Progenitor cell of endocrine pancreas (in vitro differentiated cells): ENCODE measurements at places on chromosomes 2 and 18. TPM values are rescaled to one million over a fixed set of nuclear protein-coding genes. Genes with fewer than 3 reads are reported as not detected.

Gene COL6A3
- total RNA-seq = 0.82 and 1.0 TPM in 2 replicates

Gene PTPRN
- 30.2 and 30.5 TPM in 2 replicates for total RNA-seq

DNA sequence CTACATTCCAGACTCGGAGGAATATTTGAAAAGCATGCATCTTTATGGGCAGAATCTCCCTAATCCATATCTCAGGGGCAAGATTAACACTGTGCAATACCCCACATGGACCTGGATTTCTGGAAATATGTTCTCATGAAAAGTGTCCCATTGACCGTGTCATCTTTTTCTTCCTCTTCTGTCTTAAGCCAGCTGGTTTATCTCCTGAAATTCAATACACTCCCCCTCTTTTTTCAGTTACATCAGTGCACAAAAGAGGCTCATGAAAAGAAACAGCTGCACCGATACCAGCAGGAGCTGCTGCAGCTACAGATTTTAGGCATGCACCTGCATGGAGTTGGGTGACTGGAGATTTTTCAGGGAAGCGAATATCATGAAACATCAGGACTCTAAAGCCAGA is 117.2 kb downstream of the SLC4A3 start:
- DNase-seq = no peak
- no peak overlapping the region for H3K4me3 ChIP-seq
- H3K27ac ChIP-seq = no peak overlapping the region
- H3K27me3 ChIP-seq = peaks cover 15% of the 10 kb centered on the region
- no peaks in the 10 kb centered on the region for H3K4me1 ChIP-seq

DNA sequence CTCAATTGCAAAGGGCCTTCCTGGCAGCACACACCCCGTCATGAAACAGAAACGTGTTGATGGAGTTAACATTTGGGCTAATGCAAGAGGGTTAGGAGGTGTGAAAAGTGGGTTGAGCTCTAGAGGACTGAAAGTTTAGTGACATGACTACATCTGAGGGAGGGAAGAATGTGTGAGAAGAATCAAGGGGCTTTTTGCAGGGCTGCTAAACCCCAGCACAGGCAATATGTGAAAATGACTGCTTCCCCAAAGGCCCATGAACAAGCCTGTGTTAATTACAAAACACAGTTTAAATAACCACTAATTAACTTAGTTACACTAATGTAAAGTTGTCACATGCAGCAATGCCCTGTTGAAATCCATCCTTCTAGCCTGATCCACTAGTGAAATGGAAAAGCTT is 63.4 kb upstream of the PEX13 start:
- no peaks in the 10 kb centered on the region for H3K4me1 ChIP-seq
- peaks cover 12% of the 10 kb centered on the region for H3K36me3 ChIP-seq
- H3K27me3 ChIP-seq = no peaks in the 10 kb centered on the region
